ENCODE measurements at places on chromosomes 1 and 21. TPM values are rescaled to one million over a fixed set of nuclear protein-coding genes. Genes with fewer than 3 reads are reported as not detected.

ZDHHC18 gene
- total RNA-seq = 14.9 TPM

OR2M3 gene
- total RNA-seq = not detected

MLLT11 gene
- 5.8 TPM for total RNA-seq

OR2T4 gene
- total RNA-seq = not detected

FMO3 gene
- total RNA-seq = 0.67 TPM

INAVA gene
- total RNA-seq = 0.34 TPM

SELE gene
- not detected for total RNA-seq

PGBD2 gene
- total RNA-seq = 3.4 TPM

ITPKB gene
- total RNA-seq = 3.1 TPM

ENTREP3 gene
- total RNA-seq = 27.8 TPM

MIS18A gene
- total RNA-seq = 16.5 TPM
